ENCODE measurements at places on chromosomes 6 and 20.

DNA sequence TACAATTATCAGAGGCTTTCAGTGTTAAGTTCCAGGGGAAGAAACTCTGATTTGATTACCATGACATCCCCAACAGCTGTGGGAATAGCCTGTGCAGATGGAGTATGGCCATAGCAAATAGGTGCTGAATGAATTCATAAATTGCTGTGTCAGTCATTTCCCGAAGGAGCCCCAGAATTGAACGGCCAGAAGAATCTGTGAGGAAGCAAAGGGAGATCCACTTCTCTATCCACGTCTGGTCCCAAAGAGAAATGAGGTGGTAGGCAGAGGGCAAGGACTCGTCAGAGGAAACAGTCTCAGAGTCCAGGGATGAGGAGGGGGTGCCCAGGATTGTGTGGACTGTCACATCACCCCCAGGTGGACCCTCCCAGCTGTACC, 3.1 kb upstream of the TAF8 start:
- no peak for DNase-seq

GRCh38 chr6:20202699-20203302, 9.5 kb downstream of the MBOAT1 start:
- DNase-seq: no peak

DNA sequence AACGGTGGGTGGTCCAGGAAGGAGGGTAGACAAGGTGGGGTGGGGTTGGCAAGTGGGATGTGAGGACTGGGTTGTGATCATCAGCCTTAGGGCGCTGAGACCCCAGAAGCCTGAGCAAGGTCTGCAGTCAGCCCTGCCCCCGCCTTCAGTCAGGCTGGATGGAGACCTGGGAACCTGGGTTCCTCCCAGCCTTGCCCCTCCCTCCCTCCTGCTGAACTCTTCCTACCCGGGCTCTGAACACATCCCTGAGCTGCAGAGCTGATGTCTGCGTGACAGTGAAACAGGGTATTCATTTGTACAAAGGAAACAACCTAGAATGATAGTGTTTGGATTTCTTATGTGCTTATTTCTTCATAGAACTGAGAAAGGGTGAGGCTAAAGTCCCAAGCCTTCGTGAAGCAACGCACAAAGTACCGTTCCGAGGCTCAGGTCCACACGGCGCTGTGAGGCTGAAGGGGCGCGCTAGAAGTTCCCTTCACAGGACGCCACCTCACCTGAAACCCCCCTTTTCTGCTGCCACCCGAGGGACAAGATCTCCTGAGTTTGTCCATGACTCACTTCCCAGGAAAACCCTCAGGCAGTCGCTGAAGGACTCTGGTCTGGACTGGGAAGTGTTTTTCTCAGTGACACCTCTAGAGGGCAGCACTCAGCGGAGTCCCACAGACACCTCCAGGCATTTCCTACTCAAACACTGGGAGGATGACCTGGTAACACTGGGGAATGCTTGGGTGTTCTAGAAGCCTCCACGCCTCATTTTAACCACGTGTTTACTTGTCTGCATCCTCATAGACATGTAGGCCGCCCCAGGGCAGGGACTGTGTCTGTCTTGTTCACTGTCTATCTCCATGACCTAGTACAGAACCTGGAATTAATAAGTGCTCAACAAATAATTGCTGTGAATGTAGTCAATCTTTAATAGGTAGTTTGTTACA, 1.2 kb downstream of the GSTA5 start:
- DNase-seq: peak; percentile 22

GRCh38 chr6:14434916-14435690, 317.5 kb downstream of the CD83 start:
- DNase-seq: no peak

DNA sequence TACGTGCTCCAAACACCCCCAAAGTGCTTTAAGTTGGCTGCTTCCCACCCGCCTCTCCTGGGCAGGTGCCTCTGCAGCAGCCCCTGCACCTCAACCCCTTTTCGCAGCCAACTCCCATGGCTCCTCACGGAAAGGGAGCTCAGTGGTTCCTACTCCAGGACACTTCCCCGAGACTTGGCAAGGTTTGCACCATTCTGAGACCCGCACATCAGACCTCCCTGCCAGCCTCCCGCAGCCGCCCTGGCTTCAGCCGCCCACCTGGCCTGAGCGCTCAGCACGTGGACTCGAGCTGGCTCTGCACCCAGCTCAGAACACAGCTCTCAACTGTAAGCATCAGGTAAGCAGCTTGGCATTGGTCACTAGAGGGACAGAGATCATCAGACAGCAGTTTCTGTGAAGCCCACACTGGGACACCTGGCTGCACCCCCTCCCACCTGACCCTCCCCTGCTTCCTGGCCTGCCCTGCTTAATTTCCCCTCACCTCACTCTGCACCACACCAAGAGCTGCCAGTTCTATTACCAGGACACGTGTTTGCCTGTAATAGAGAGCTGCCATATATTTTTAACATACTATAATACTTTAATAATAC, 28.5 kb downstream of the GMDS start:
- no peak for DNase-seq

DNA sequence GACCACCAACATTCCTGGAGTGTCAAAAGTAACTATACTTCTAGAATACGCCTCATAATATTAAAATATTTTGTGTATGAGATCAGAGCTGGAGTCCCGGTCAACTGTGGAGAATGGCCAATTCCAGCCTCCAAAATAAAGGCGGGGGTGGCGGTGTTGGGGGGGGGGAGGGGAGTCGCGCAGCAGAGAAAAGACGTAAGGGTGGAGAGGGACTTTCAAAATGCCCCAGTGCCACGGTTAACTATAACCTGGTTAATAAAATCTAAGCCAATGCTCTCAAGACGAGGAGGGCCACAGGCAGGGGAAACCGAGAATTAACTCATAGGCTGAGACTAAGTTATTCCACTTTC, 1.3 kb downstream of the NUP153 start:
- DNase-seq: no peak

DNA sequence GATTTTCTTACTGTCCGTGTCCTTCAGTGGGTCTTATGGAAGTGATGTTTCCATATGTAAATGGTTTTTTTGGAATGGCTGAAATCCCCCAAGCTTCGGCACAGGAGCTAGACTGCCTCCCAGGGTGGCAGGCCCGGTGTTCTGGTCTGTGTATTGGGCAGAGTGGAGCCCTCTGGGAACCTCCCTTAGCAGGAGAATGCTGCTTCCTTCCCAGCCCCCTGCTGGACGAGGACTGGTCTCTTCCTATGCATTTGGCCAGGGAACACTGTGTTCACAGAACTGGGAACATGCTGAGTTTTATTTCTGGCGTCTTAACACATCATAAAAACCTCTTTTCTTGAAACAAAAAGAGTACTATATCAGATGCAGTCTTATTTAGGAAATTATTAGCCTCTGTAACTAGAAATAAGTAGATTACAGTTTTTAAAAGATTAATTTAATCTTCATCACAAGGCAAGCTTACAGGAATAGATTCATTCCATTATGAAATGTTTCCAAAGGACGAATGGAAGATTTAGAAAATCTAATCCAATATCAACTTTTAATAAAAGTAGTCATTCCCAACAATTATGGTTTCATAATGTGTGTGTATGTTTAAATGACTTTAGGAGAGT, 56.6 kb downstream of the SYTL3 start:
- no peak for DNase-seq

DNA sequence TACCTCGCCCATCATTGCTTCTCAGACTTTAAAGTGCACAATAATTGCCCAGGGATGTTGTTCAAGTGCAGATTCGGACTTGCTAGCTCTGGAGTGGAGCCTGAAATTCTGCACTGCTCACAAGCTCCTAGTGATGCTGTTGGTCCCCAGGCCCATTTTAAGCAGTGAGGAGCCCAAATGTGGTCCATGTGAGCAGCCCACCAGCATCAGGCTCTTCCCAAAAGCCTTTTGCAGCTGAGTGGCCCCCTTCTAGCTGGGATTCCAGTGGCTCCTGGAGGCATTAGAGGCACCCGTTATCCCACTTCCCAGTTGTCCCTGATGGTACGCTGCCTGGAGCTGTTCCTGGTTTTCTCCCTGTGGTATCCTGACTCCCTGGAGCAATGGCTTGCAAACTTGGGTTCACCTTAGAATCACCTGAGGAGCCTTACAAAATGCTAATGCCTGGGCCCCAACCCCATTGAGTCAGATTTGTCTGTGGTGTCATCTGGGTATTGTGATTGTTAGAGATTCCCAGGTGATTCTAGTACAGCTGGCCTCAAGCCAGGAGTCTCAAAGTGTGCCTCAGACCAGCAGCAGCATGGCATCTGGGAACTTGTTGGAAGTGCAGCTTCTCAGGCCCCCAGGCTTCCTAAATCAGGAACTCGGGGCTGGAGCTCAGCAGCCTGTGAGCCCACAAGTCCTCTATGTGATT, 186.9 kb upstream of the SLC24A3 start:
- DNase-seq: no peak

Measured in stimulated activated CD8-positive, alpha-beta memory T cell treated with anti-CD3 and anti-CD28 coated beads, Interleukin-15, amount 100 ng/mL, for 48 hours (primary cell).